ENCODE measurements at places on chromosomes 1 and 21.

DNA sequence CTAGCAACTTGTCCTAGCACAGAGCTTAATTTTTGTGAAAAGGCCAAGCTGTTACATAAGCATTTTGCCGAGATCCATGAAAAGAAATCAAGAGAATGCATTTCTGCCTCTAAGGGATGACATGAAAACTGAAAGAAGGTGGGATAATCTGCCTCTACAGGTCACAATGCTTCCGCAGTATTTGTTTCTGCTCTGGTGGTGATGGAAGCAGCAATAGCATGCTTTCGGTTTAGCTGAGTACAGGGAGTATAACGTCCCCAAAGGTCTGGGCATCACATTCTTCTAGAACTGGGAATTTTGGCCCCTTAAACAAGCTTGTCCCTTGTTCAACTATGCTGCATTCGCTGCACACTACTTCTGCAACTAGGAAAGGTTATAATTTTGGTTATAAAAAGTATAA lies 14.4 kb upstream of the MAGI3 start:
- no peak for DNase-seq

DNA sequence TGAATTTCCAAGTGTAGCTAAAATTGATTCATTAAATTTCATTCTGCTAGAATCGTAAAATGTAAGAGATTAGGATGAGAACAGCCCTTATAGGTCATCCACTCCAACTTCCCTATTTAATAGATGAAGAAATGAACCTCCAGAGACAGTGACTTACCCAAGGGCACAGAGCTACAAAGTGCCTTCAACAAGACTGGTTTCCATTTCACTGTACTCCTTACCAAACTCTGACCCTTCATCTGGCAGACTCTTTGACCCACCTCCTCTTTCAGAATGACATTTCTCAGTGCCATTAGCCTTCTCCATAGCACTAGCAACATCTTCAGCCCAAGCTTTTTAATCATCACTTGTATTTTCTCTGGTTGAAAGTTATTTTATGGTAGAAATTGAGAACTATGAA lies 161.3 kb downstream of the NEK7 start:
- no peak for DNase-seq

GRCh38 chr1:189027512-189027911 lies 1450.2 kb downstream of the BRINP3 start:
- DNase-seq = no peak

- DNase-seq = no peak
Measured at GRCh38 chr1:221459558-221459957, 282.3 kb downstream of the DUSP10 start.

- DNase-seq = no peak
Measured at GRCh38 chr1:51576085-51576444, 40.8 kb upstream of the OSBPL9 start.

- DNase-seq = no peak
Measured at GRCh38 chr21:42674351-42674940, 21.0 kb downstream of the PDE9A start.

GRCh38 chr21:17783481-17784179 lies 35.5 kb downstream of the C21orf91 start:
- DNase-seq = no peak

DNA sequence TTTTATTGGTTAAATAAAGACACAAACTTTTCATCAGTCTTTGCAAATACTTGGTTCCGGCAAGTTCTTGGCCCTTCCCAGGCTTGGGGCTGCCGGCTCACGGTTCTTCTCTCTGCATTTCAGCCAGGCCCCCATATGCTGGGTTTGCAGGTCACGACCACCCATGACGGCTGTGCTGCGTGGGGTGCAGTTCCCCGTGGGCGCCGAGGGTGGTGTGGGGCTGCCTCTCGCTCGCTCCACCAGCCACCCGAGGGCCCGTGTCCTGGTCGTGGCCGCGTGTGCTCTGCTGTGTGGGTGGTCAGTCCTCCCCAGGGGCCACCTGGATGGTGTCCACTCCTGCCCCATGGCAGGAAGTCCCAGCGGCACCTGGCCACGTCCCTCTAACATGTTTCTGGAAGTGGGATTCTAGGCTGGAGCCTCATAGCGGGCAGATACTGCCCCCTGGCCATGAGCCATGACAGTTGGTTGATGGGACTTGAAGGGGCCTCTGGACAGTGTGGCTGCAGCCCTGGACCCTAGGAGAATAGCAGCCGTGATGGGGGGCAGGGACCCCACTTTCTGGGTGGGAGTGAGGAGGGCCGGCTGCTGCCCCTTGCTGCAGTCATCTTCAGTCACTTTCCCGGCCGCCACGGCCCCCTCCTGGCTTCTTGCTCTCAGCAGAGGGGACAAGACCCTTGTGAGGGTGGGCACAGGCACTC lies 46.3 kb downstream of the SKI start:
- DNase-seq = no peak

- DNase-seq = no peak
Measured at GRCh38 chr1:56135864-56136147, 443.6 kb downstream of the PLPP3 start.

GRCh38 chr1:156773607-156774006 lies 6.3 kb downstream of the PRCC start:
- DNase-seq = no peak

GRCh38 chr1:174217787-174218574 lies 58.7 kb downstream of the RABGAP1L start:
- no peak for DNase-seq

DNA sequence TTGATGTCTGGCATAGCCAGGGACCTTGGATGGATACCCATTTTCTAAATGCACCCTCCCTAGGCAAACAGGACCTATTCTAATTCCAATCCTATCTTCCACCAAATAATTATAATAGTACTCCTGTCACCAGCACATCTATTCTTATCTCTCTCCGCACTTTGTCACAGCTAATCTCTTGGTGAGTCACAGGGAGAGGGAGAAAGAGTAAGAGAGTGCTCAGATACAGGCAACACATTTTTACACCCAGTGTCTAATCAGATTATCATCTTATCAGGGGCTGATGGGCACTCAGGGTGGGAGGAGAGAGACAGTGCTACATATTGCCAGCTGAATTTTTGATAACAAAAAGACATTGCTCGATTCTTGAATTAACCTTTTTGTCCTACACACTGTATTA lies 275.0 kb upstream of the BEND5 start:
- DNase-seq = no peak

- DNase-seq = no peak
Measured at GRCh38 chr1:70685300-70686286, 274.5 kb downstream of the CTH start.
